ENCODE measurements at places on chromosomes 3 and 15.

DNA sequence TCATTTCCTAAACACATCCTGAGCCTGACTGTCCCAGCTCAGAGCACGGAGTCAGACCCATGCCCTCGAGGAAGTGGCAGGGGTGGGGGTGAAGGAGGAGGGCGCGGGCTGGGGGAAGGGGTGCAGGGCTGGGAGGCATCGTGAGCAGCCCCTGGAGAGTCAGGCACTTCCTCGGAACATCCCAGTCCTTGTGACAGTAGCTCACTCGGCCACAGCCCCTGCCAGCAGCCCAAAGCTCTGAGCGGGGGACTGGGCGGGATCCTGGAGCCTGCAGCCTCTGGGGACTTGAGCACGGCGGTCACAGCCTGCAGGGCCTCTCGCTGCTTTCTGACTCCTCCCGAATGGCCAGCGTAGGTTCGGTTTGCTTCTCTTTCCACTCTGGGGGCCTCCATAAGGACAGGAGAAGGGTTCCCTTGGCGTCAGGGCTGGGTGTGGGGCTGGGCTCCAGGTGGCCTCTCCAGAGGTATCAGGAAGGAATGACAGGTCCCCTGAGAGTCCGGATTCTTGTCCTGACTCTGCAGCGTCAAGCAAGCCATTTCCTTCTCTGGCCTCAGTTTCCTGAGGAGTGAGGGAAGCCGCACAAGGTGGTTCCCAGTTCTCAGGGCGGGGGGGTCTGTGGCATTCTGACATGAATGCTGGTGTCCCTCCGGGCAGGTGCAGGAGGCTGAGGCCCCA, 20.9 kb downstream of the PSTPIP1 start:
- peak overlapping the region; percentile 79 for H3K4me3 ChIP-seq
- H3K4me1 ChIP-seq, result peaks cover 60% of the 10 kb centered on the region
- peak overlapping the region; percentile 94 for H3K27ac ChIP-seq
- ATAC-seq, result no peak

DNA sequence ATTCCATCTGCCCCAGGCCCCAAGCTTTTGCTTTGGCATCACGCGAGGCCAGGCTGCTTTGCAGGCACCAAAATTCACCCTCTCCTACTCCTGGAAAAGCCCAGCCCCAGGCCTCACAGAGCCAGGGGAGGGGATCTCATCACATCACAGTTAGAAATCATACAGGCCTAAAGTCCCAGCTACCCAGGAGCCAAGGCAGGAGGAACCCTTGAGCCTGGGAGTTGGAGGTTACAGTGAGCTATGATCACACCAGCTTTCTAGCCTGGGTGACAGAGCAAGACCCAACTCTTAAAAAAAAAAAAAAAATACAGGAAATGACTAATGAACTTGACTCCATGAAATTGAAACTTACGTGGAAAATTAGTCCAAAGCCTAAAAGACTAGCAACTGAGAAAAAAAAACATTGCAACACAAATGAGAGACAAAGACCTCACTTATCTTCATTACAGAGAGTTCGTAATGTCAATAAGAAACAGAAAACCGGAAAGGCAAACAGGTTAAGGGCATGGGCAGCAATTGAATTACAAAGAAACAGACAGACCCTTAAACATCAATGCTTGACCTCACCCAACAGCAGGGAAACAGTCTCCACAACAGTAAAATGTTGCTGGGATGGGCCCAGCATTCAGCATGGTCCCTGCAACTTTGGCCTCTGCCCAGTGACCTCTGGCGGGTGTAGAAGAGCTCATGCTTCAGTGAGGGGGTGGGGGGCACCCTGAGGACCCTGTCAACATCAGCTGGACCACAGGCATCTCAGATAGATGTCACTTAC, 151.5 kb downstream of the LRRK1 start:
- H3K27me3 ChIP-seq, result peaks cover 10% of the 10 kb centered on the region
- peak overlapping the region; percentile 9 for H3K4me3 ChIP-seq
- H3K36me3 ChIP-seq, result no peaks in the 10 kb centered on the region
- H3K4me1 ChIP-seq, result peaks cover 8% of the 10 kb centered on the region
- peak; percentile 83 for ATAC-seq

- peaks cover 71% of the 10 kb centered on the region for H3K36me3 ChIP-seq
- no peak for ATAC-seq
- H3K27ac ChIP-seq, result no peak overlapping the region
- H3K27me3 ChIP-seq, result no peaks in the 10 kb centered on the region
- peak overlapping the region; percentile 23 for H3K4me3 ChIP-seq
- peaks cover 11% of the 10 kb centered on the region for H3K4me1 ChIP-seq
Observed at GRCh38 chr3:184178521-184179138, 4.0 kb downstream of the AP2M1 start.

- H3K36me3 ChIP-seq, result peaks cover 6% of the 10 kb centered on the region
- H3K4me3 ChIP-seq, result peak overlapping the region; percentile 70
- H3K4me1 ChIP-seq, result peaks cover 6% of the 10 kb centered on the region
- H3K27me3 ChIP-seq, result peaks cover under 1% of the 10 kb centered on the region
- H3K27ac ChIP-seq, result no peak overlapping the region
- peak; percentile 1 for ATAC-seq
Observed at GRCh38 chr15:31869686-31870307, 160.5 kb upstream of the CHRNA7 start.

DNA sequence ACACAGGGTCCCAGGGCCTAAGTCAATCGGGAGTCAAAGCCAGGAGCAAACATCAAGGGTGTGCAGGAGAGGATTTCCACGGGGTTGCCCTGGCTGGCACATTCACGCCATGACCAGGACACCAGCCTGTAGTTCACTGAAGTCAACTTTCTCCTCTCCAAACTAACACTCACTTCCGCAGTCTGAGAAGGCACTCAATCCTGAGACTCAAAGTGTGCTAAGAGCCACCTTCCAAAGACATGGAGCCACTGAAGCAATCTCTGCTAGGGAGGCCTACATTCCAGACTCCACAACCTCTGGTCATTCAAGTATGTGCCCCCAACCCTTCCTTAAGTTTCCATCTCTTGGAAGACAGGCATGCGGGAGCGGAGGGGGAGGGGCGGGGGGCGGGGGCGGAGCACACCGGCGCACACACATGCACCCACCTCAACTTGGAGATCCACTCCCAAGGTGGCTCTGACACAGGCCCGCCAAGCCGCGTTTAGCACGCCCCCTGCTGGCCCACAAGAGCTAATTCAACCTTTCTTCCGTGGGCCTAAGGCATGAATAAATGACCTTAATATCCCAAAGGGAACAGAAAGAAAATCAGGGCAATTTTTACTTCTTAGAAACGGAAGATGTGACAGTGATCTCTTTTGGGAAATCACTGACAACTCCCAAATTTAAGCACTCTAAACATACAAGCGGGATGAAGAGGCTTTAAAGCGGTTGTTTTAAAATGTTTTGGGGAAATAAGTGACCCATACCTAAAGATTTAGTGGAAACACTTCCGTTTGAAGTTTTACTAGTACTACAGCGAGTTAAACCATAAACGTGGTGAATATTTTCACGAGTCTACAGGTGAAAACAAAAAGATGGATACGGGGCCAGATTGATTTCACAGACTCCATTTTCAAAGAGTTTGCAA, 162.5 kb upstream of the CHRNA7 start:
- H3K4me3 ChIP-seq, result peak overlapping the region; percentile 17
- H3K36me3 ChIP-seq, result peaks cover 6% of the 10 kb centered on the region
- peaks cover 3% of the 10 kb centered on the region for H3K27me3 ChIP-seq
- ATAC-seq, result no peak

- H3K27ac ChIP-seq, result no peak overlapping the region
- no peaks in the 10 kb centered on the region for H3K36me3 ChIP-seq
- peaks cover 22% of the 10 kb centered on the region for H3K27me3 ChIP-seq
- H3K4me1 ChIP-seq, result no peaks in the 10 kb centered on the region
Observed at GRCh38 chr3:131812433-131812832, 222.4 kb downstream of the CPNE4 start.

DNA sequence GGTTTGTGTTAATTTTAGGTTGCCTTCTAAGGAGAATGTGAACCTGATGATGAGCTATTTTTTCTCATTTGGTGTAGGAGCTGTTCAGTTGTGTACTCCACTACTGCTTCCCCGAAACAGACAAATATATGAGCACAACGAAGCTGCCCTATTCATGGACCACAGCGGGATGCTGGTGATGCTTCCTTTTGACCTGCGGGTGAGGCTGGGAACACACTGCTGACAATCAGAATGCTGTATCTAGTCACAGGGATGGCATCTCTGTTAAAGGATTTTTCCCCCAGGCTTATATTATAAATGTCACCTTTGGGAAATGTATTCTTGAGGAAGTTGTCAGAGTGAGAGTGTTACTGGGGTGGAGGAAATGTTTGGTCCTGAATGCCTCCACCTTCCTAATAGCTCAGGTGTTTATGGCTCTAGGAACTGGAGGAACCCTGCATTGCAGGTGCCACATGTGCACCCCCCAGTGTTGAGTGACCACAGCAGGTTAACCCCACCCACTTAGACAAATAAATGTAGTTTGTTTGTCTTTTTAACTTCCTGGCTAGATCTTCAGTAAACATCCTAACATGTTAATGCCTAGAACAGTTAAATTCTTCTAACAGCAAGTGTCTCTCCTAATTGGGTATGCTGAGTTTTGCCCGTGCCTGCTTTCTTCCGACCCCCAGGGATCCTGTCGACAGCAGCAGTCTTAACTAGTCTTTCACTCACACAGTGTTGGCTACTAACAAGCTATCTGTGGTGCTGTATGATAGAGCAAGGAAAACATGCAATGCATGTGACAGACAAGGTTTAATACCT, 35.7 kb downstream of the SRP14 start:
- ATAC-seq, result no peak
- H3K27me3 ChIP-seq, result no peaks in the 10 kb centered on the region
- peaks cover 68% of the 10 kb centered on the region for H3K36me3 ChIP-seq
- no peaks in the 10 kb centered on the region for H3K4me1 ChIP-seq
- H3K4me3 ChIP-seq, result no peak overlapping the region
- no peak overlapping the region for H3K27ac ChIP-seq

GRCh38 chr3:186361762-186362536, at the start of gene DGKG:
Gene DGKG, minus strand, starts transcription at chr3:186362234. Its CDS starts 41,775 bp downstream, at chr3:186320459.
- H3K36me3 ChIP-seq, result no peaks in the 10 kb centered on the region
- peak; percentile 65 for ATAC-seq
- no peaks in the 10 kb centered on the region for H3K4me1 ChIP-seq
- H3K27ac ChIP-seq, result no peak within 1 kb of the TSS
- H3K27me3 ChIP-seq, result peaks cover 47% of the 10 kb centered on the region

GRCh38 chr15:63022663-63023062, 19.9 kb upstream of the TPM1 start:
- no peak overlapping the region for H3K27ac ChIP-seq
- no peaks in the 10 kb centered on the region for H3K4me1 ChIP-seq
- peaks cover 3% of the 10 kb centered on the region for H3K27me3 ChIP-seq
- H3K36me3 ChIP-seq, result no peaks in the 10 kb centered on the region
- no peak overlapping the region for H3K4me3 ChIP-seq
- no peak for ATAC-seq

GRCh38 chr3:116302087-116302747, 143.1 kb downstream of the LSAMP start:
- ATAC-seq, result no peak
- H3K27me3 ChIP-seq, result no peaks in the 10 kb centered on the region
- no peaks in the 10 kb centered on the region for H3K36me3 ChIP-seq
- H3K4me1 ChIP-seq, result no peaks in the 10 kb centered on the region

DNA sequence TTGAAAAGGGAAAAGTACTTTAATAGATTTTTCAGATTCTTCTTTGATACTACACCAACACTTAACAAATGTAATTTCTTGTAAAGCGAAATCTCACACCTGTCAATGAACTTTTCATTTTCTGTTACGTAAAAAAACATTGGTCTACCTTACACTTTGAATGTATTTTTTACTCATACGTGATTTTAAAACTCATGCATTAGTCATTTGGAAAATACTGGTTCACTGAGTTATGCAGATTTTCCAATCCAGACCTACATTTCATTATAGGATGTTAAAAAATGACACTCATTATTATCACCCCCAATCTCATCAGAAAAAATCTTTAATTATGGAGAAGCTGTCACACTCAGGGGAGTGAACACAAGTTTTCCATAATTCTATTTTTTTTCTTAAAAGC, 14.7 kb downstream of the VPS39 start:
- no peaks in the 10 kb centered on the region for H3K27me3 ChIP-seq
- peaks cover 25% of the 10 kb centered on the region for H3K4me1 ChIP-seq
- H3K36me3 ChIP-seq, result peaks cover 92% of the 10 kb centered on the region
- peak overlapping the region; percentile 73 for H3K27ac ChIP-seq
- ATAC-seq, result peak; percentile 76

DNA sequence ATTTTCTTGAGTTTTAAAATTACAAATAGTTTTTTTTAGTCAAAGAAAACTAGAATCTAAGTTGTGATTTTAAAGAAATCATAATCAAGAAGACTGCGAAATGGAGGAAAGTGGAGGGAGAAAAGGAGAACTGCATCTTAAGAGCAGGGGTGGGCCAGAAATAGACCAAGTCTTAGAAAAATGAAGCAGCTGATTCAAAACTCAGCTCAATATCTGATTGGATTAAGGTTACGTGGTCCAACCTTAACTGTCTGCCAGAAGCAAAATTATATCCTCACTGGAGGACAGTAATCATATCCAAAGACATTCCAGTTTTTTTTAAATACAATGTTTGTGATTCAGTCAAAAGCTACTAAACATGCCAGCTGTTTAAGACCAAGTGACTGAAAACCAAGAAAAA, 41.4 kb downstream of the CHSY1 start:
- peaks cover 71% of the 10 kb centered on the region for H3K4me1 ChIP-seq
- peaks cover 75% of the 10 kb centered on the region for H3K36me3 ChIP-seq
- no peaks in the 10 kb centered on the region for H3K27me3 ChIP-seq
- ATAC-seq, result no peak

- no peak overlapping the region for H3K4me3 ChIP-seq
- no peak for ATAC-seq
- no peaks in the 10 kb centered on the region for H3K27me3 ChIP-seq
- peaks cover 5% of the 10 kb centered on the region for H3K4me1 ChIP-seq
Observed at GRCh38 chr3:28328188-28329151, 20.1 kb upstream of the ZCWPW2 start.

- H3K4me3 ChIP-seq, result no peak overlapping the region
- H3K27ac ChIP-seq, result peak overlapping the region; percentile 81
- no peaks in the 10 kb centered on the region for H3K36me3 ChIP-seq
- H3K27me3 ChIP-seq, result no peaks in the 10 kb centered on the region
- peaks cover 7% of the 10 kb centered on the region for H3K4me1 ChIP-seq
Observed at GRCh38 chr3:46708401-46709156, 7.4 kb downstream of the TMIE start.

DNA sequence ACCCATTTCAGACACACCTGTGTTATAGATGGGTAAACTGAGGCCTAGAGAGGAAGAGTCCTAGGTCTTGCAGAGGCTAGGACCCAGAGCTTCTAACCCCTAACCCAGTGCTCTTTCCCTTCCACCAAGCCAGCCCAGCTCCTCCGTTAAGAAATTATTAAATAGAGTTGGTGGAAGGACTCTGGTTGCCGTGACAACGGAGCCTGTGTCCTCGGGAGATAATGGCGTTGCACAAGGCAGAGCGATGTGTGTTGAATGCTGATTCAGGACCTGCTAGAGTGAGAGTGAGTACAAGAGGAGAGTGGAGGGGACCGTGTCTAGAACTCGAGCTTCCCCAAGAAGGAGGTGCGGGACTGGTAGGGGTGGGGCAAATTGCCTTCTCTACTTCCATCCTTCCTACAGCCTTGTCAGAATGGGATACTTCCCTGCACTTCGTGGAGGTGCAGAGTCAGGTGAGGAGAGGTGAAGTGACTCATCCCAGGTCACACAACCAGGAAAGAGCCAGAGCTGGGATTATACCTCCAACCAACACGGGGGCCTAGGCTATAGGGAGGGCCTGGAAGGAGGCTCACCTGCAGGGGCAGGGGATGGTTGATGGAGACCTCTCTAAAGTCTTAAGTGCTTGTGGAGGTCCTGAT, 8.6 kb downstream of the SLC6A1 start:
- no peak overlapping the region for H3K4me3 ChIP-seq
- ATAC-seq, result no peak
- H3K27ac ChIP-seq, result no peak overlapping the region
- no peaks in the 10 kb centered on the region for H3K4me1 ChIP-seq

All from activated T-helper 17 cell treated with anti-CD3 and anti-CD28 coated beads, Interleukin-2, amount 50 U/mL, for 72 hours (primary cell).